ENCODE measurements at places on chromosomes 12 and 14. TPM values are rescaled to one million over a fixed set of nuclear protein-coding genes. Genes with fewer than 3 reads are reported as not detected.
A peak's percentile ranks its signal among the peaks of the same experiment; 100 is the strongest.

IL26 gene
- total RNA-seq, result not detected

GRCh38 chr12:111424793-111425251, 19.1 kb downstream of the SH2B3 start:
- DNase-seq, result no peak

DNA sequence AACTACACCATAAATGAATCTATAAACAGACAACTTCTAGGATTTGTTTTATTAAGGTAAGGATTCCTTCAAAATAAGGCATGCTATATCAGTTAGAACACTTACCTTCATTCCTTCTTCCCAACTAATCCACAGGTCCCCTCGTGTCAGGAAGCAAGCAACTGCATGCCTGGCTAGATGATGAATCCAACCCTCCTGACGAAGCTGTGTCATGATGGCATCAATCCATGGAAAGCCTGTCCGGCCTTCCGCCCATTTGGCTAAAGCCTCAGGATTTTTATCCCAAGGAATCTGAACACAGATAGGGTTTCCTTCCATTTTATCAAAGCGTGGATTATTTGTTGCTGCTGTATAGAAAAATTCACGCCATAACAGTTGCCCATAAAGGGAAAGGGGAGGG, 12.5 kb upstream of the MTERF2 start:
- DNase-seq, result peak; percentile 94

GRCh38 chr12:45816652-45817051, 87.1 kb downstream of the ARID2 start:
- DNase-seq, result no peak

DNA sequence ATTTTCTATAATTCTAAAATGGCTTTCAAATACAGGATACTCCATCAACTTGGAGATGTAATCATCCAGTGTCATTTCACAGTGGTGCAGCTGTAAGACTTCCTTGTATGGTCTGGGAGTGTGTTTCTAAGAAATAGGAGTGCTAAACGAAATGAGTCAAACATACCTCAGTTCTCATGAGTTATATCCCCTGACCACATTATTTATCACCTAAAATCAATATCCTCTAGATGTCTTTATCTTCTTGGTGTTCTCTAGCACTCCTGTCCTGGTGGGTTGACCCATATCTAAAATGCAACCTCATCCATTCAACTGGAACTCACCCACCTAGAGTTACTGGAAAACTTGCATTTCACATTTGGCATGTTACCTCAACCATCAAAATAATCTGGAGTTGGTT, 33.2 kb downstream of the TMEM30B start:
- DNase-seq, result peak; percentile 56

Data from bronchial epithelial cell (primary cell).